ENCODE measurements at places on chromosomes 6 and 20.

- no peak for DNase-seq
These were observed 295.5 kb upstream of the FLRT3 start for GRCh38 chr20:14632906-14633305.

DNA sequence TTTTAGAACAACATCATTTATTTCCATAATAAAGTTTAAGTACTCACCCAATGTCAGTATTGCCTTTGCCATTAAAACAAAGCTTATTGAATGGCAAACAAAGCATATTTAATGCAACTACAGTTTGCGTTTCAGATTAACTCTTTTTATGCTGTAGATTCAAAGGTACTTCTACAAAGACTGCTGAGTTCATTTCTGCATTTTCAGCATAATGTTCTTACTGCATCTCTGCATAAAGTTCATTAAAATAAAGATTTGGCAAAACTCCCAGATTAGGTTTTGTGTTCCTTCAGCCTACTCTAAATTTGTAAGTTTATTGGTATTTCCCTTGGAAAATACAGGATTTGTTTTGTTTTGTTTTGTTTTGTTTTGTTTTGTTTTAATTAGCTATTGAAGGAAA lies 359.4 kb downstream of the ADGRB3 start:
- no peak for DNase-seq

DNA sequence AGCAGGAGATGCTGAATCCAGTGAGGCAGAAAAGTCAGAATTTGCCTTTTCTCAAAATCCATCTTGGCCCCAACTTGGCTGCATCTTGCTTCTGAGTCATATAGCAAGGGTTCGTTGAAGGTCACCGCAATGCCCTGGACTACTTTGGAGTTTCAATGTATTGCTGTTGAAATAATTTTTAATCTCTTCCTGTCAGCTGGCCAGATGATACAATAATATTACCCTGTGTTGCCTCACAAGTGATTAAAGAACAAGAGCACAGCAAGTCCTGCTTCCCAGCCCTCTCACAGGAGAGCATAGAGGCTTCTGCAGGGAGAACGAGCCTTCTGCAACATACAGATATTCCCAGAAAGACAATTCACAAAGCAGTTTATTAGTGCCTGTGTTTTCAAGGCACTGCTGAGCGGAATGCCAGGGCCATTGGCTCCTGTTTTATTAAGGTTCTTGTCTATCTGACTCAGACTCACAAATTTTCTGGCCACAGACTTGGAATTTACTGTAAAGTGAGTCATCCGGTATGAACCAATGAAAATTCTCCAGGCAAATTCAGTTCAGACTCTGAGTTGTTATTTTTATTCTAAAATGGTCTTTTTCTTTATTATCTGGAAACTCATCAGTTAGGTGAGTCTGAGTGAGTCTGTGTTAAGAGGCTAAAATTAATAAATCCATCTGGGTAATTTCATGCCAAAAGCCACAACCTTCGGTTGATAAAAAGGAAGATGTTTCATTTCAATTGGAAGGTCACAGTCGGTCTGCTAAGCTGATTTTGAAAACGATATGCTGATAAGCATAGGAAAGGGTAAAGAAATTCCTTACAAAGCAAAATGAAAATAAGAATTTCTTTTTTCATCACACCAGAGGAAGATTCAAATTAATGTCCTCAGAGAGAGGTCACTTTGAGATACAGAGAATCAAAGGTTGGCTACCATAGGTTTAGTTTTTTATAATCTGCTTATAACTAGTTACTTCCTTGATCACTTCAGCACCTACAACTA lies 289.4 kb upstream of the STXBP5 start:
- DNase-seq = peak; percentile 65

GRCh38 chr6:31446481-31446880 lies 43.1 kb downstream of the MICA start:
- no peak for DNase-seq

GRCh38 chr20:63645218-63645617 lies 8.0 kb downstream of the STMN3 start:
- no peak for DNase-seq

GRCh38 chr20:6920991-6921613 lies 153.6 kb downstream of the BMP2 start:
- DNase-seq = no peak

GRCh38 chr6:151763303-151763702 lies 44.2 kb upstream of the ESR1 start:
- DNase-seq = no peak

DNA sequence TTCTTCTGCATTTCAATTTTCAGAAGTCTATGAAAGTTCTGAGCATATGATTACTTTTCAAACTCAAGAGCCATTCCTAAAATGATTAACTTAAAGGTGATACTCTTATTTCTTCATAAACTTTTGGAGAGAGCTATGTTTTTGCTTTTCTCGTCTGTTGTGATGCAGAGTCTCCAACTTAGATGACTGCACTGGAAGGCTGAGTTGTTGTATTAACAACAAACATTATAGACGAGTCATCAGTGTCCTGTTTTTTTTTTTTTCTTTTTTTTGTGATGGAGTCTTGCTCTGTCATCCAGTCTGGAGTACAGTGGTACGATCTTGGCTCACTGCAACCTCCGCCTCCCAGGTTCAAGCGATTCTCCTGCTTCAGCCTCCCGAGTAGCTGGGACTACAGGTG lies 101.9 kb downstream of the CD109 start:
- no peak for DNase-seq

DNA sequence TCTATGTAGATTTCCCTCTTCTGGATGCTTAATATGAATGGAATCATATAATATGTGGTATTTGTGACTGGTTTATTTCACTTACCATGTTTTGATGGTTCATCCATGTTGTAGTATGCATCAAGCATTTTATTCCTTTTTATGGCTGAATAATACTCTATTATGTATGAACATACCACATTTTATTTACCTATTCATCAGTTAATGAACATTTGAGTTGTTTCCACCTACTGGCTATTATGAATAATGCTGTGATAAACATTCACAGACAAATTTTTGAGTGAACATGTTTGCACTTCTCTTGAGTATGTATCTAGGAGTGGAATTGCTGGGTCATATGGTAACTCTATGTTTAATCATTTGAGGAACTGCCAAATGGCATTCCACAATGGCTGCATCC lies 14.9 kb upstream of the ZNF451 start:
- DNase-seq = no peak

DNA sequence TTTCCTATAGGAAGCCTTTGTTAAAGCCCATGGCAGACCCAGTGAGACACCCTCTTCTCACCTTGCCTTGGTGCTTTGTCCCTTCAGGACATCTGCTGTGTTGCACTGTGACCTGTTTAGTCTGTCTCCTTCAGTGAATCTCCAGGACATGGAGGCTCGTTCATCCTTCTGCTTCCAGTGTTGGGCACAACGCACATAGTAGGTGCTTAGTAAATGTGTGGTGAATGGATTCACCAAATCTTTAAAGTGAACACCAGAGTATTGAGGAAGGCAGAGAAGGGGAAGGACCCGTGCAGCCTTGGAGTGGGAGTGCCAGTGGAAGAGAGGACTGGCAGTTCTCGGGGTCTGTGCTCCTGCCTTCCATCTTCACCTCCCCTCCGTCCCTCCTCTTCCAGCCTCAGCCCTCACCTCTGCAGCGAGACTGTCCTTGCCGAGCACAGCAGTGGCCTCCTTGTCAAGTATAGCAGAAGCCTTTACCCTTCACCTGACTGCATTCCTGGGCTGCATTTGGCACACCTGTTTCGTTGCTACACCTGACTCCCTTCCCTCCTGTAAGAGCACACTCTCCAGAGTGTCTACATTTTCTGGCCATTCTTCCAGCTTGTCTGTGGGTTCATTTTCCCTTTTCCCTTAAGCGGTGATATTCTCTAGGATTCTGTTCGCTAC lies 49.2 kb downstream of the ARID1B start:
- no peak for DNase-seq

GRCh38 chr6:14250573-14250972 lies 133.0 kb downstream of the CD83 start:
- no peak for DNase-seq

GRCh38 chr20:47857569-47858464 lies 72.5 kb upstream of the SULF2 start:
- no peak for DNase-seq

DNA sequence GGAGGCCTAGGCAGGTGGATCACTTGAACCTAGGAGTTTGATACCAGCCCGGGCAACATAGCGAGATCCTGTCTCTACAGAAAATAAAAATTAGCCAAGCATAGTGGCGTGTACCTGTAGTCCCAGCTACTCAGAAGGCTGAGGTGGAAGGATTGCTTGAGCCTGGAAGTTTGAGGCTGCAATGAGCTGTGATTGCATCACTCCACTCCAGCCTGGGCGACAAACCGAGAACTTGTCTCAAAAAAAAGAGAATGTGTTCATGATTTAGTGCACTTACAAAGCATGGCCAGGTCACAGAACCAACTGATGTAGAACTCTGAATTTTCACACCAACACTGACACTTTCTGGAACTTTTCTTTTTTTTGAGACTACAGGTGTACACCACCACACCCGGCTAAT lies 182.7 kb downstream of the ZFP64 start:
- DNase-seq = no peak

DNA sequence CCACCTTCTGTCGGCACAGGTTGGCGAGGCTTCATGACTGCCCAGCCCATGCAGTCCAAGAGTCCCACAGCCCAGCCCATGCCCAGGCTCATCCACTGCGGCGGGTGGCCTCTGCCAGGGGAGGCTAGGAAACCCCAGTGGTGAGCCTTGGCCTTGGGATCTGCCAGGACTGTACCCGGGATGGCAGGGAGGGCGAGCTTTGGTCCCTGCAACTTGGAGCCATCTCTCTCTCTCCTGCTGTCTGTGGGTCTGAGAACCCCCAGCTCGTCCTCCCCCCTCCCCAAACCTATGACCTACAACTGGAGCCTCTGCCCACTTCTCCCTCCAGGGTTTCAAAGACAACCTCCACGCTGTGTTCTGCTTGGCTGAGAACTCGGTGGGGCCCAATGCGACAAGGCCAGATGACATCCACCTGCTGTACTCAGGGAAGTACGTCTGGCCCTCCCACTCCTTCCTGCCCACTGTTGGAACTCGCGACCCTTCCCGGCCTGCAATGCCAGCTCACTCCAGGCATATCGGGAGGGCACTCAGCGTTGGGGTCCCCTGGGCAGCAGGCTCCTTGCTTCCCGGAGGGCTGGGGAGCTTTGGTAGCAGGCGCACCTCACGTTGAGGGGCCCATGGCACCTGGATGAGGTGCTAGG lies 19.7 kb downstream of the NPEPL1 start:
- no peak for DNase-seq

DNA sequence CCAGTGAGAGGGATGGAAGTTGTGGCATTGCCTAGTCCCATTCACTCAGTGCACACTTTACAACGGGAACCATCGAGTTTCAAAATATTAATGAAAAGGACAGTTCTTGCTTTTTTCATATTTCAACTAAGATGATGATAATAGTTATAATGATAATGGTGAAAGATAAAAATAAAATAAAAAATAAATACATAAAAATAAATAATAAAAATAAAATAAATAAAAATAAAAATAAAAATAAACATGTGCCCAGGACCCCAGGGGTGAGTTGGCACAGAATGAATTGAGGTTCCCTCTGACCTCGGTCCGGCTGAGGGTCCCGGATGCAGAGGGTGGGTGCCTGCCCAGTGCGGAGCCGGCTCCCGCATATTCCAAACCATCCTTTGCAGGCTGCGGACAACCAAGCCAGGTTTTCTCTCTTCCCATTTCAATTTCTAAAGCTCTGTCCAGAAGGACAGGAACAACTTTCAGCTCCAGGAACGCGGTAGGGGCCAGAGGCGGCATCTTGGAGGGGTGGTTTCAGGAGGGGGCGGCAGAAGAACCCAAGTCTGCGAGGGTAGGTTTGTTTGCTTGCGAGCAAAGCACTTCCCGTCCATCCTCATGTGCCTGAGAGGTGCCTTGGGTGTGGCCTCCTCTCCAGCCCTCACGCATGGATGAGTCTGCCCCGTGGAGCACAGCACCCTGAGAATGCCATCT lies 236.8 kb downstream of the DLL1 start:
- DNase-seq = no peak

DNA sequence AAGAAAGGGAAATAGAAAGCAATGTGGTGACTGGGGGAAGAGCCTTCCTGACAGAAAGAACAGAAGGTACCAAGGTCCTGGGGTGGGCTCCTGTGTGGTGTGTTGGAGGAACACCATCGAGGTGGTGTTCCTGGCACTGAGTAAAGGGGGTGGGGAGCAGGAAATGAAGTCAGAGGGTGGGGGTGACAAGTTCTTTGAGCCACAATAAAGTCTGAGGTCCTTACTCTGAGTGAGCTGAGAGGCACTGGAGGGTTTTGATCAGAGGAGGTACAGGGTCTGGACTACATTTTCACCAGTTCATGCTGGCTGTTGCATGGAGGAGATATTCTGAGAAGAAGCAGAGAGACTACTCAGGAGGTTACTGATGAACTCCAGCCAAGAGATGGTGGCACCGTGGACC lies 198.2 kb downstream of the GMPR start:
- no peak for DNase-seq

GRCh38 chr6:51817832-51818231 lies 269.6 kb downstream of the PKHD1 start:
- DNase-seq = no peak

GRCh38 chr20:48530957-48531356 lies 296.8 kb downstream of the PREX1 start:
- DNase-seq = no peak

GRCh38 chr6:91114123-91114708 lies 527.3 kb upstream of the MAP3K7 start:
- DNase-seq = no peak

- DNase-seq = no peak
These were observed 156.1 kb downstream of the SLC35B3 start for GRCh38 chr6:8279041-8279805.

DNA sequence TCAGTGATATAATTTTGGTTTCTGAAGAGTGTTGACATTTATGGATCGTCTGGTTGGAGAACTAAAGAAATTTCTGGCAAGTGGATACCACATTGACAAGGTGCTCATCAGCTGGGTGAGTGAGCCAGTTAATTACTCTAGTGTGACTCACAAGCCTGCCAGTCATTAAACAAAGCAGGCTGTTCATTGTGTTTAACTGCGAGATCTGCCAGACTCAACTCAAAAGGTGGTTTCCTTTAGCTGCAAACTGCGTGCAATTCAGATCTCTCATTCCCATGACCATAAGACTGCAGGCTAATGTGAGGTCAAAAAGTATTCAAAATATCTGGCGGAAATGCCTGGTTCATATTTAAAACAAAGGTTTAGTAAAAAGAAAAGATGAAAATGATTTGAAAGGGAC lies 32.5 kb upstream of the IYD start:
- no peak for DNase-seq

DNA sequence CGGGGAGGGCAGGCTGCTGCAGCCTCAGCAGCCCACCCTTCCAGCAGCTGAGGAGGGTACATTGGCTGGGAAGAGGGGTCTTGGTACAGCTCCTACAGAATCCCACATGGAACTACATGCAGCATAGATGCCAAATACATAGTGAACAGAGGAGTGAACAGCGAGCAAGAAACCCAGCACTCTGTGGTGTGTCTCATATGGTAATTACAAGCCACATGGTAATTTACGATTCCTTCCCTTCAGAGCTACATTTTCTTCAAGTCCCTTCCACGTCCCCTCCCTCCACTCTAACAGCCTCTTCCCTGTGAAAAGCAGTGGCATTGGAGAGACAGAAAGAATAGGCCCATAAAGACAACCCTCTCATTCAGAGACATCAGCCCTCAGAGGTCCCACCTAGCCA lies 167.7 kb downstream of the SYNDIG1 start:
- DNase-seq = no peak

Measured in hematopoietic multipotent progenitor cell treated with erythropoietin and hydrocortisone succinate and interleukin-3 and kit ligand, for 17 days (in vitro differentiated cells).